Activated CD4-positive, alpha-beta memory T cell treated with anti-CD3 and anti-CD28 coated beads, Interleukin-2, amount 10 ng/mL, durations not matched to agents 7 days and 5 days (primary cell): ENCODE measurements at places on chromosomes 5 and 9. TPM values are rescaled to one million over a fixed set of nuclear protein-coding genes. Genes with fewer than 3 reads are reported as not detected.
A peak's percentile ranks its signal among the peaks of the same experiment; 100 is the strongest.

DNA sequence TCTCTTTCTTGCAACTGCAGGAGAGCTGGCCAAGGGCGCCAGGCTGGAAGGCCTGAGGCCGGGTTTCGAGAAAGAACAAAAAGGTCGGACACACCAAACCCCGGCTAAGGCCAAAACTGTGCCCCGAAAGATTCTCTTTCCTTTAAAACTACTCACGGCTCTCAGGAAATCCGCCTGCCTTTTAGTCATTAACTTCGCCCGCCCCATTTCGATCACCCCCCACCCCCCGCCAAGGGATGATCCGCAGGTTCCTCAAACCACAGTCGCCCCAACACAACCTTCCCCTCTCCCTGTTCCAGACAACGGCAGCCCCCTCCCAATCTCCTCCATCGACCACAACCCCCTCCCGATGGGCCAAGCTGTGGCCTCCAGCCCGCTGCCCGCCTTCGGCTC is 536 bp downstream of the FEM1C start:
- DNase-seq = peak; percentile 58

DNA sequence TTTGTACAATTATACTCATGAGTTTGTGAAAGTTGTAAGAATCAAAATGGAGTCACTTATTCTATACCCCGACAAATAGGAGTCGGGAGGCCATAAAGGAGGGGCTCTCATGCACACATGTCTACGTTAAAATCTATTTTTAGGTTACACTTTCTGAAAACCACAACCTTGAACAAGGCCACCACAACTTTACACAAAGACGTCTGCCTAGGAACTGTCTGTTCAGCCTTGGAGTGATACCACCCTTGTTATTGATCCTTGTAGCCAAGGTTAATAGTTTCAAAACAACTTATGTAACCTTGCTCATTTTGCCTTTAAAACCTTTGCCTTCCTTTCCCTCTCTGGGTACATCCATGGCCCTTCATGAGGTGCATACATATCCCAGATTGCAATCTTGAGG is 4.1 kb upstream of the NDFIP1 start:
- no peak for DNase-seq

- DNase-seq = no peak
These were observed 128.6 kb downstream of the PJA2 start for GRCh38 chr5:109281136-109281690.

DNA sequence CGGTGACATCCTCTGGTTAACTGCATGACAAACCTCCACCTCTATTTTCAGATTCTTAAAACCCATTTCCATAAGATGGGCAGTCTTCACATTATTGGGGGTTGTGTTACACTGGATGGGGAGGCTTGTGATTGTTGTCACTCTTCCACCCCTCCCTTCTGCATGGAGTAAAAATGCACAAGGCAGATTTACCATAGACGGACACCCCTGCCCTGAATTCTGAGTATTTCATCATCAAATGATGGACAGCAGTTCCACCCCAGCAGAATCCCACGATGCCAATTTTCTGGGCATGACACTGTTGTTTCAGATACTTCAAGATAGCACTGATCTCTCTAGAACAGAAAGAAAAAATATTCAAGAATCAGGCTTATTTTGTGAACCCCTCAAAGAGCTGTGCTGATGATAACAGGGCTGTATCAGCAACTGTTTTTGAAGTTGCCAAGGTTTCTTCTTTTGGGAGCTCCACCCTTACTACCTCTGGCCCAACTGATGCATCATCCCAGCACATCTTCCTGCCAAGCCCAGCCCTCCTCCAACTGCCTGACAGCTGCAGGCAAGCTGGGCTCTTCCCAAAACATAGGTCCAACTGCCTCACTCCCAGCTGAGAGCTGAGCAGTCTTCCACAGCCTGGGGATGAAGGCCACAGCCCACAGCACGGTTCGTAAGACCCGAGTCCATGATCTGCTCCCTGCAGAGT is 21.4 kb downstream of the CMBL start:
- DNase-seq = no peak

GRCh38 chr5:135095871-135096270 is 61.8 kb upstream of the PITX1 start:
- no peak for DNase-seq

GRCh38 chr9:114827641-114828302 is 21.9 kb upstream of the TNFSF15 start:
- DNase-seq = no peak

The ALDH1A1 gene
- not detected for total RNA-seq
